ENCODE measurements at places on chromosomes 11 and 22.

DNA sequence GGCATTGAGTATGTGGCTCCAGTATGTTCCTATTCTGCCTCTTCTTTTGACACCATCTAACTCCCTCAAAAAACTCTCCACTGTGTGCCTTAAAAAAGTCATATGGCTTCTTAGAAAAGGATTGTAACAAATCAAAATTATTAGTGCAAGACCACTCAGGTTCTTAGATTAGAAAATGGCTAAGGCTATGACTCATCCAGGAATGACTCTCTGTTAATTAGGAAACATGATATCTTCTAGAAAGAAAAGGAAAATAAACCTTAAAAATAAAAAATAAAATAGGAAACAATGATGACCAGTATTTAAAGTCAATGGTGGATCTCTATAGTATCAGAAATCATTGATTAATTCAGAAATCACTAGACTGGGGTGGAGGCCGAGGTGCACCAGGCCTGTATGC, 21.7 kb downstream of the SLC25A17 start:
- no peak for DNase-seq

DNA sequence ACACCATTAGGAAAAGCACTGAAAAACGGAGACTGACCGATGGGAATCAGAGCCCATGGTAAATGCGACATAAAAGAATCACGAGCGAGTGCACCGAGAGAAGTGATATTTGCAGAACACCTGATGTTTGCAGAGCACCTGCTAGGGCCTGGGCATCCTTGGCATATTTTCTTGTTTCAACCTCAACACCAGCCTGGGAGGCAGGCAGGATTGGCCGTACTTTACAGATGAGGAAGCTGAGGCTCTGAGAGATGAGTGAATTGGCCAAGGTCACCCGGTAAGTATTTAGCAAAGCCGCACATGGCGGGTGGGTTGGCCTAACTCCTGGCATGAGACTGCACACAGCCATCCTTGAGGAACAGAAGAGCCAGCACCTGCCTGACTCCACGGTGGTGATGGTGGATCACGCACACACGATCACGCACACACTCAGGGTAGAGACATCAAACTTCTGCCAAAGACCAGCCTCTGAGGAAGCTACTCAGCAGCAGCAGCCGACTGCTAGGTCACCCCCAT, 21.6 kb upstream of the CHADL start:
- DNase-seq, result no peak

- no peak for DNase-seq
Observed at GRCh38 chr11:84390441-84391078, 1104.4 kb upstream of the CCDC90B start.

DNA sequence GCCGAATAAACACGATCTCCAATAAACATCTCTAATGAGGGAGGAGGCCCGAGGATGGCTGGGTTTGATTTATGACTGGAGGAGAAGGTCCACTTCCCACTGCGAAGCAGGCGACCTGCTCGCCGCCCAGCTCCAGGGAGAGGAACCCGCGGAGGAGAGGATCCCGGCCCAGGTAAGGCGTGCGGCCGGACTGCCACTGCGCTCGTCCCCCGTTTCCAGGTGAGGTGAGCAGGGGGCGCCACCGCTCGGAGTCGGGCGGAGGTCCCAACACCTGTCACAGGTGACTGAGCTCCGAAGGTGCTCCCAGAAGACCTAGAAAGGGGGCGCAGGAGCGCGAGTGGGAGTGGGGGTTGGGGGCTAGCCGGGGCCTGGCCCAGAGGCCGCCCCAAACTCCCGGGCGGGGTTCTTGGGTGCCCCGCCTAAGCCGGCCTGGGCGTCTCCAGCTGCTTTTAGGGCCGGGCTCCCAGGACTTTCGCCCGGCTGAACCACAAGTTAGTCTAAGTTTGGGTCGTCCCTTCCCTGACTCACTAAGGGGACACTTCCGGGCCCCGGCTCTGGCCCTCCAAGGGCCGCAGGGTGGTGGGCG, 5.4 kb upstream of the PAX6 start:
- no peak for DNase-seq

GRCh38 chr22:43887391-43887790, 4.4 kb downstream of the PNPLA5 start:
- no peak for DNase-seq

All from fibroblast of skin of left biceps (primary cell).